A549 (cell line): ENCODE measurements at places on chromosomes 16 and 17.

DNA sequence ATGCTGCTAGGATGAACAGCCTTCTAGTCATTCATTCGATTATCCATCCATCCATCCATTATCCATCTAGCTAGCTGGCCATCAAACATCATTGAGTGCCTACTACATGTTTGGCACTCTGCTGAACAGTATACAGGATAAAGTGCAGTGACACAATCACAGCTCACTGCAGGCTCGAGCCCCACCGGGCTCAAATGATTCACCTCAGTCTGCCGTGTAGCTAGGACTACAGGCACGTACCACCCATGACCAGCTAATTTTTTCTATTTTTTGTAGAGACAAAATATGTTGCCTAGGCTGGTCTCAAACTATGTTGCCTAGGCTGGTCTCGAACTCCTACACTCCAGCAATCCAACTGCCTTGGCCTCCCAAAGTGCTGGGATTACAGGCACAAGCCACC, 50.0 kb downstream of the SSH2 start:
- DNase-seq: no peak

DNA sequence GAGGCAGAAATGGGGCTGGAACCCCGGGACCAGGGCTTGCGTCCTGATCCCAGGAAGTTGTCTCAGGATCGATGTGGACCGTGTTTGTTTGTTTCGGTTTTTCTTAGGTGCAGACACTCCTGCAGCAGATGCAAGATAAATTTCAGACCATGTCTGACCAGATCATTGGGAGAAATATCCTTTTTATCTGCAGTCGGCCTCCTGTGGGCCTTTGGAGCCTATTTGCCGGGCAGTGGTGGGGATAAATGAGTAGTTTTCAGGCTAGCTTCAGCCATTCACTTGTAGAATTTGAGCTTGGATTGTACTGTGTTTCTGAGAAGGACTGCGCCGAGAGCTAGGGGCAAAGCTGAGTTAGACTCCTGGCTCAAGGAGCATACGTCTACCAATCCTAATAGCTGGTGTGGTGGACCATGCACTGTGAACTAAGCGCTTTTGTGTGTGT, 816 bp downstream of the HSBP1 start:
- DNase-seq: no peak

DNA sequence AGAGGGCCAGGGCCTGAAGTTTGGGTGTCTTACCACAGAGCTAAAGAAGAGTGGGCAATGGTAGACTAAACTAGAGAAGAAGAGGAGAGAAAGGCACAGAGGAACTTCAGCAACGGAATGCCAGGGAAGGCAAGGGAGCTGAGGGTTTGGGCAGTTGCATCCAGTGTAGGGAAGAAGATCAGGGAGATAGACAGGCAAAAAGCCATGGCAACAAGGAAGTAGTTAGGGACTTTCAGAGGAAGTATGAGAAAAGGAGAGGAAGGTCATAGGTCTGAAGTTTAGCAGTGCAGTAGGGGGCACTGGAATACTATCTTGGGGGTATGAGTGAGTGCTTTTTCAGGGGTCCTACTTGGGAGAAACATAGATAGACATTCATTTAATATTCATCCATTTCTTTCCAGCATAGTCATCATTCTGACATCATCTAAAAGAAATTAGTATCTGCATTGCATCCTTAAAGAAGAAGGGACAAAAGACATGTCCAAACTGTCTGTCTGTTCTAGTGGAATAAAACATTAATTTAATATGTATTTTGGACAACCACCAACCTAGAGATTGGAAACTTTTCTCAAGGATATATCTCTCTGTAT, 2.2 kb upstream of the NF1 start:
- peak; percentile 23 for DNase-seq

- DNase-seq: no peak
Observed at GRCh38 chr17:44915862-44916780, 821 bp upstream of the GFAP start.

DNA sequence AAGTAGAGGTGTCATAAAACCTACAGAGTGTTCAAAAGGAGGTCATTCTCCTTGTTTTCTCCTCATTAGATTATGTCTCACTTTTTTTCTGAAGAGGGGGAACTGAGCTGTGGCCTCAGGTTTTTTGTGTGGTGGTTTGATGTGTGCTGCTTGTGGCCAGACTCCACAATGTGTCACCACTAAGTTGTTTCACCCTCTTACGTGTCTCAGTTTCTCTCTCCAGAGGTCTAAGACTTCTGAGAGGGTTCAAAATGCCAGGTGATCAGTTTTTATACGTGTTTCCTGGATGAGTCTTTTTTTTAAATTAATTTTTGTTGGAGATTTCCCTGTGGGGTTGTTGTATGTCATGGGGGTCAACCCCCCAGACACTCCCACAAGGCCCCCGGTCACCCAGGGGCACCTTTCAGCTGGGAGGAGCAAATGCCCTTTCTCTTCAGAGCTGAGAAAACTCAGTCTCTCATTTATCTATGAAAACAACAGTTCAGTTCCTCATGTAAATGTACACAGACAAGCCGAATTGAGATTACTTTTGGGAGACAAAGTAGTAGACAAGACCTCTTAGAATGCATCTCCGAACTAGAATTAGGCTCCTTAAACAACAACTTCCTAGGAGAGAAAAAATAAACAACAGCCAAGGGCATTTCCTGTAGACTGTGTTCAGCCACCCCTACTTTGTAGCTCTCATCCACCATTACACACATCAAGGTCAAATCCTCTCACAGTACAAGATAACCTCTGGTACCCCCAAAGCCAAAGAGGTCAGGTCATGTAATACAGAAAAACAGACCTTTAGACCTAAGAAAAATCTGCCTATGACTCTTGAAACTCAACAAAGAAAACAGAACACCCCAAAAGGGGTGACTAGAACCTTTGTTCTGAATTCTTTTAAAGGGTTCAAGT, 23.9 kb upstream of the TMEM98 start:
- DNase-seq: no peak

- DNase-seq: no peak
Observed at GRCh38 chr17:37516127-37516571, 26.5 kb downstream of the DUSP14 start.

GRCh38 chr17:52148288-52148968, 10.1 kb downstream of the CA10 start:
- DNase-seq: no peak

DNA sequence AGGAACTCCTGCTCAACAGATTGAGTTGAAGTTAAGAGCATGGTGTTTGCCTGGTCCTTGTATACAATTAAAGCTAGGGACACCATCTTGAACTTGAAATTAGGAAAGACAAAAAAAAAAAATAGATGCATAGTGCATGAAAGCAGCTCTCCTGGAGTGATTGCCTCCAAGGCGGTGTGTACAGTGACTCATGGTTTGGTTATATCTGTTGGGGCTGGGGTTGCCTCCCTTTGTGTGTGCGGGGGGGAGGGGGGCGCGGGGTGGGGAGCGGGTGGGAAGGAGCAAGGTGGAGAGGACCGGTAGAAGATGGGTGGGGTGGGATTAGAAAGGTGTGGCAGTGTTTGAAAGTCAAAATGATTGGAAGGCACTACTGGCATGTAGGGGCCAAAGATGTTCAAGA, 3.4 kb downstream of the TMED6 start:
- no peak for DNase-seq

GRCh38 chr16:20711277-20711911, 13.9 kb upstream of the ACSM1 start:
- no peak for DNase-seq

GRCh38 chr17:8611137-8611536, 19.4 kb downstream of the MYH10 start:
- DNase-seq: no peak

DNA sequence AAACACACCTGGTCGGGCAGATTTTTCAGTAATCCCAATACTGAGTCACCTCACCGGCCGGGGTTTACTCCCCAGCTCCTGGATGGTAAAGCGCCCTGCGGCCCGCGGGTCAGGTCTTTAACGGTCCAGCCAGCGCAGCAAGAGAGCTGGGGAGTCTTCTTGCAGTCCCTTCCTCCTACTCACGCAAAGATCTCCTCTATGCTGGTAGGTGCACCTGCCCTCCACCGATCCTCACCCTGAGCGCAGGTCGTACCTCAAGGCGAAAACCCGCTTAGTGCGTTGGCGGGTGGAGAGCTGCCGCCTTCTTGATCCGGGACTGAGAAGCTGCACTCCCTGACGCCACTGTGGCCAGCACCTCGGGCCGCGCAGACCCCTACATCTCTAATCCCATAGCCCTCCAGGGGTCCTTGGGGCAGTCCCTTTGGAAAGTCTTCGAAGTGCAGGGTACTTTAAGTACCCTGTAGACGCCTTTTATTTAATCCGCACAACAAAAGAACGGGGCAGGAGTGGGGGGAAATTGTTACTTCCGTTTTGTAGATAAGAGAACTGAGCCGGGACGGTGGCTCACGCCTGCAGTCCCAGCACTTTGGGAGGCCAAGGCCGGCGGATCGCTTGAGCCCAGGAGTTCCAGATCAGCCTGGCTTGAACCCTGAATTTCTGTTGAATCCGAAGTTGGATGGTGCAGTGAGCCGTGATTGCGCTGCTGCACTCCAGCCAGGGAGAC, 10.4 kb upstream of the HOXB13 start:
- no peak for DNase-seq

- DNase-seq: no peak
Observed at GRCh38 chr17:32158870-32159585, 16.7 kb downstream of the RHOT1 start.

DNA sequence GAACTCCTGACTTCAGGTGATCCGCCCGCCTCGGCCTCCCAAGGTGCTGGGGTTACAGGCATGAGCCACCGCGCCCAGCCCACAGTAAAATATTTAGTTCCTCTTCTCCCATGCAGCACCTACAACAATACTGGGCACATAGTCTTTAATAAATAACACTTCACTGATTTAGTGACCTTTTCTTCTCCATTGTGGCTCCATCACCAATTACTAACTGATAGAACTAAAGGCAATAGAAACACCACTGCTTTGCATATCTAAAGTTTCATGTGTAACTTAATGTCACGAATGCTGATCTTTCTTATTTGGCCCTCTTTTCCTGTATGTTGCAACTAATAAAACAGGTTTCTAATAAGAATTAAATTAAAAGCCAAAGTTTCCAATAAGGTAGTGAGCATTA, 38.9 kb downstream of the TRIM37 start:
- no peak for DNase-seq

DNA sequence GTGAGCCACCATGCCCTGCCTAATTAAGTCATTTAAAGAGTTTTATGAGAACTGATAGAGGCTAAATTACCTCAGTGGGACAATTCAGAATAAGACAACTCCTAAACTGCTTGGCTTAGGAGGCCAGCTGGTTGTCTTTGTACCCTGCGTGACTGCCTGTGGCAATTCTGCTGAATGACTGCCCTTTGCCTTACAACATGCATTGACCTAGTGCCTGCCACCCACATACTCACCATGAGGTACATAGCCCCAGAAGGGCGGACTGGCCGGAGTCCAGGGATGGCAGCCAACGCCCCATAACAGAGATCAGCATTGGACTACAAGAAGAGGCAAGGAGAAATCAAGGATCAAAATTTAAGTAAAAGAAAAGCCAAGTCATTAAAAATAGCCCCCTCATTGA, 7.3 kb downstream of the TAT start:
- no peak for DNase-seq

DNA sequence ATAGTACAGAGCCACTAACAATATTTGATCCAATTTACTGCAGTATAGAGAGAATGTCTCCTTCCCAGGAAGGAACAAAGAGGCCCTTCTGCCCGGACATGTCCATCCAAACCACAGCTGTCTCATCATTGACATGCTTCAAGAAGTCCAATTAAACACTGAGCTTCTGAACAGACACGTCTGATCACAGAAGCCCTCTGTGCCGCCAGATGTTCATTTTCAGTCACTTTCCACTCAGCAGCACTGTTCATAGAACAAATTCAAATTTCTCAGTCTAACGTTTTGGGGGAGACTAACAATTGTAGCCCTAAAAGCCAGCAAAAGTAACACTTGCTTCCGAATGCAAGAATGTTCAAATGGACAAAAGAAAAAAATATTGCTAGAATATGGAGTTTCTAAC, 15.3 kb downstream of the ZC3H7A start:
- DNase-seq: no peak

DNA sequence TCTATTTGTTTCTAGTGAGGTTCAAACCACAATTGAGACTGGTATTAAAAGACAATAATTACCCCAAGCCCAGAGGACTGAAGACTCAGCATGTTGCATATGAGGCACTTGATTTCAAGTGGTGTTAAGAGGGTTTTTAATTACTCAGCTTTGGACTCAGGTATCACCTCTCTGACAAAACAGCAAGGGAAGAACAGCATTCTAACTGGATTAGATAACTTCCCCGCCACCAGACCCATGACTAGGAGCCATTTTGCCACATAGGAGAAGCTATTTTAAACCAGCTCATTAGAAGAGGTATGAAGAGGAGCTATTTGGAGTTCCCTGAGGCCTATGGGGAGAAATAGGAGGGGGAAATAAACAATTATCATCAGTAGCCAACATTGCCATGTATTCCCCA, 226.1 kb upstream of the TOX3 start:
- DNase-seq: no peak

- DNase-seq: peak; percentile 18
Observed at GRCh38 chr17:44502598-44503146, 534 bp downstream of the GPATCH8 start.

DNA sequence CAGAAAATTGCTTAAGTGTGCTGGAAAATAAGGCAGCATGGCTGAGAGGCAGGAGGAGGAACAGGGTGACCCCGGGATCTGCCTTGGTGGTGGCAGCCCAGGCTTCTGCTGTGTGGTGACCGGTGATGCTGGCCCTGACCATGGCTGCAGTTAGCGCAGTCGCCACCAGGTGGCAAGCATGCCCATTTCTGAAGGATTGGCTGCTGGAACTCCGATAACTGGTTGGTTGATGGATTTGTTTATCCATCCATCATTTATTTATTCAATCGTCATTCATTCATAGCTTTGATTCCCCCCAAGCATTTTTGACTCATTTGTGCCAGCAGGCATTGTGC, 29.1 kb upstream of the ITGA3 start:
- DNase-seq: peak; percentile 95
